Activated T-helper 1 cell treated with Interleukin-2 at 50 U/mL for 16 hours (primary cell): ENCODE measurements at places on chromosomes 5 and 9.

DNA sequence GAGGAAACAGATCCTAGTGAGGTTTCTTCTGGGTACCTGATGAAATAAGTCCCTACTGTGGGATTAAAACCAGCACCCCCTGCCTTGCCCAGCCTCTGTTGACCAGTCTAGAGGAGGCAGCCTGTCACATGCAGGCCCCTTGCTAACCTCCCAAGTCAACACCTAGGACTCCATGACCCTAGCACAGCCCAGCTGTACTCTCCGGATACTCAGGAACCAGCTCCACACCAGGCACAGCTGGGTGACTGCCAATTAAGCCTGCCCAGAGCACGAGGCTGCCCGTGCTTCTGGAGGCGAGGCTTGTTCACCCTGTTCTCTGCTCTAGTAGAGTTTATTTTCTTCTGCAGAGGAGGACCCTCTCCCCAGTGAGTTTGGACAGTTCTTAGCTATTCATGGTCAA, 92.5 kb downstream of the SNX24 start:
- no peak for DNase-seq

GRCh38 chr5:59592101-59592500, 301.4 kb downstream of the PDE4D start:
- no peak for DNase-seq

GRCh38 chr5:118728191-118728590, 260.2 kb downstream of the DTWD2 start:
- no peak for DNase-seq

DNA sequence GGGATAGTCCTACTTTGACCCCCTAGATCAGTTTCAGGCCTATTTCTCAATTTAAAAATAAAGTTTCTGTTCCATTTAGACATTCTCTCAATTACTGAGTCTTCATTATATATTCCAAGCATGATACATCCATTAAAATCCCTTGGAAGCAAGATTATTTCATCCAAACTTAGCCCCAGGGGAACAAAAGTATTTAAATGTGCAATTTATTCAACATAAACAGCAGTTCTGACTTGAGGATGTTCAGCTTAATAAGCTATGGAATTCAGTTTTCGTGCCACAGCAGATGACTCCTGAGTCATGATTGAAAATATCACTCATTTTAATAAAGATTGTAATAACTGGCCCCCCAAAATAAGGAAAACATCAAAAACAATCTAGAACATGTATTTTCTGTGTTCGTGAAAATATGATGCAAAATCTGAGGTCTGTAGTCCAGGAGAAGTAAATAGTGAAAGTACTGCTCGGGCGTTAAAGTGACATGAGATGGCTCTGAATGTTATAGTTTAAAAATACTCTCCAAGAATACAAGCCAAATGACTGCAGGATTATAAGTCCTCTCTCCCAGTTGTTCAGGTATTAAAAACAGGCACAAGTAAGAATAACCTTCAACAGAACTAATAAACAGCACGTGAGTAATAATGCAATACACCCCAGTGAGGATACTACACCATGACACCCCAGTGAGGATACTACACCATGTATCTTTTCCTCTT, 67.1 kb downstream of the RETREG1 start:
- no peak for DNase-seq

- DNase-seq: no peak
Observed at GRCh38 chr5:155978850-155979249, 348.1 kb upstream of the SGCD start.

- no peak for DNase-seq
Observed at GRCh38 chr5:56482363-56482762, 249.2 kb upstream of the ANKRD55 start.

DNA sequence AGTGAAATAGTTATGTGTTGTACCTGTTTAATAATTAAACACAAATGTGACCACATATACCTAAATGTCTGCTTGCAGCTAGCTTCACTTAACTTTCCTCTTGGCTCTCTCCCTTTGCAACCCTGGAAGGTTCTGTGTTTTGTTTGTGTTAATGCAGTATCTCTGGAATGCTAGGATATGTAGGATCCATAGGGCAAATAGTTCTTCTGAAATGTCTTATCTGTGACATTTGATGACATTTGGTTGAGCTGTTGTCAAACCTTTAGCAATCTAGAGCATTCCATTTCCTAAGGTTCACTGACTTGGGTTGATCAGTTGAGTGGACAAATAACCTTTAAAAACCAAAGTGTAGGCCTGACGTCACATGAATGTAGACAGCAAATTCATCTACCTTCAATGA, 21.8 kb downstream of the CTNNA1 start:
- no peak for DNase-seq

- DNase-seq: no peak
Observed at GRCh38 chr5:102532123-102532522, 33.3 kb upstream of the SLCO6A1 start.
